Gastrocnemius medialis (tissue), 4 donors: ENCODE measurements at places on chromosomes 2 and 18. TPM values are rescaled to one million over a fixed set of nuclear protein-coding genes. Genes with fewer than 3 reads are reported as not detected.

ACADL gene
- total RNA-seq, result 4.1 TPM

EPC2 gene
- total RNA-seq, result 15.0 TPM

DNA sequence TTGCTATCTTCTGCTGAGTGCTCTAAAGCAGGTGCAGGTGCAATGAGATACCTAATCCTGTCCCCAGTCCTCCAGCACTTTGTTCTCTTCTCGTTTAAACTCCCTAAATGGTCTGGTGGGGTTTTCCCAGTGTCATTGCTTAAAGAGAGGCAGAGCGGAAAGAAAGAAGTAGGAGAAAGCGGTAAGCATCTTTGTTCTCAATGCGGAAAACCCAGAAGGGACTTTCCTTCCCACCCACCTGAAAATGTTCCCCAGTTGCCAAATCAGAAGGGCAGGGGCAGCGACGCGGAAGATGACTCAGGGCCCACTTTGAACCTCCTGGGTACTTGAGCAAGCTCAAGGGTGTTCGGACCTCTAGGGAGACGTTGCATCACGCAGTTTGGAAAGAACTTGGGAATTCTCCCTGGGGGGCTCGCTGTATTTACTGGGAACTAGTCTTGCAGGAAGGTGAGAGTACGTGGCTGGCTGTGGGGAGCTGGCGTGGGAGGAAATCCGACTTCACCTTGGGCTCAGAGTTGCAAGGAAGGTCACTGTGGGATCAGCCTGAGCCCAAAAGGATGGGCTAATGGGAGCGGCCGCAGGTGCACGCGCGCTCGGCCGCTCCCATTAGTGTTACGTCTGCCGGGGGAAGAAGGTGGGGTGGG, 589 bp upstream of the SGPP2 start:
- no peaks in the 10 kb centered on the region for H3K4me1 ChIP-seq
- peak overlapping the region; percentile 54 for H3K4me3 ChIP-seq
- H3K27me3 ChIP-seq, result peaks cover 19% of the 10 kb centered on the region
- no peak overlapping the region for H3K27ac ChIP-seq
- no peak for DNase-seq

C2orf92 gene
- not detected for total RNA-seq

DCDC2C gene
- not detected for total RNA-seq

GRCh38 chr2:163592954-163593622, 142.7 kb downstream of the FIGN start:
- no peaks in the 10 kb centered on the region for H3K27me3 ChIP-seq
- no peak overlapping the region for H3K4me3 ChIP-seq
- no peak for DNase-seq
- H3K27ac ChIP-seq, result no peak overlapping the region

- no peak overlapping the region for H3K4me3 ChIP-seq
- H3K27me3 ChIP-seq, result no peaks in the 10 kb centered on the region
Measured at GRCh38 chr2:118737684-118738083, 109.8 kb downstream of the EN1 start.

DNA sequence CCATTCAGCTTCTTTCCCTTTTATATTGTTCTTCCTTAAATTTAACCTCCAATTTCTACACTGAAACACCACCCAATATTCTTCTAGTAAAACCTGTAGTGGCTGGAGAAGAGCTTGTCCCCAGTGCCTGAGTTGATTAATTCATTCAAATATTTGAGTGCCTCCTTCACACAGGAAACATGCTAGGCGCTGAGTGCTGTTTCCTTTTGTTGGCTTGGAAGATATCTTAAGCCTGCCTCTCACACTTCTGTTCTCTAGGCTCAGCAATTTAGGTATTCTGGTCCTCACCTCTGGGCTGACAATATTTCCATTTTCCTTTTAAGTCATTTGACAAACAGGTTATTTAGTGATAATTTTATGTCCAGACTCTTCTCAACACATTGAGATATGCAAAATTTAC, 185.4 kb downstream of the SETBP1 start:
- no peak for DNase-seq
- no peak overlapping the region for H3K4me3 ChIP-seq
- no peak overlapping the region for H3K27ac ChIP-seq
- no peaks in the 10 kb centered on the region for H3K36me3 ChIP-seq
- H3K27me3 ChIP-seq, result no peaks in the 10 kb centered on the region
- H3K4me1 ChIP-seq, result peaks cover 10% of the 10 kb centered on the region

GRCh38 chr2:240622531-240623235, 2.6 kb upstream of the GPR35 start:
- no peaks in the 10 kb centered on the region for H3K36me3 ChIP-seq
- H3K4me3 ChIP-seq, result no peak overlapping the region
- no peaks in the 10 kb centered on the region for H3K27me3 ChIP-seq
- no peaks in the 10 kb centered on the region for H3K4me1 ChIP-seq

SKA1 gene
- total RNA-seq, result not detected

DNA sequence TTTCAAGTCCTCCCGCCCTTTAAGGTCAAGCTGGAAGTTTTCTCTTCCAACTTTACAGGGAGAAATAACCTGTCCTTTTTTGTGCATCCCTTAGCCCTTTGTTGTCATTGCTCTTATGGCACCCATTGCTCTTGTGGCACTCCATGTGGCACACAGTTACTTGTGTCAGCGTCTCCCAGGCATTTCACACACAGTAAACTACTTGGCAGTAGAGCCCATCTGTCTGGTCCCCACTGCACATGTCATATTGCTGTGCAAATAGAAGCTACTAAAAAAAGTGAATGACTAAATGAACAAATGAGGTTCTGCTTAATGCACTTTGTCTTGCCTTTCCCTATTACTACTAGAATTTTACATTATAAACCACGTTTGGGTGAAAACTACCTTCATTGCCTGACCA, 149.3 kb downstream of the EML6 start:
- H3K4me3 ChIP-seq, result no peak overlapping the region
- no peaks in the 10 kb centered on the region for H3K27me3 ChIP-seq
- no peak for DNase-seq
- peaks cover 11% of the 10 kb centered on the region for H3K4me1 ChIP-seq

DNA sequence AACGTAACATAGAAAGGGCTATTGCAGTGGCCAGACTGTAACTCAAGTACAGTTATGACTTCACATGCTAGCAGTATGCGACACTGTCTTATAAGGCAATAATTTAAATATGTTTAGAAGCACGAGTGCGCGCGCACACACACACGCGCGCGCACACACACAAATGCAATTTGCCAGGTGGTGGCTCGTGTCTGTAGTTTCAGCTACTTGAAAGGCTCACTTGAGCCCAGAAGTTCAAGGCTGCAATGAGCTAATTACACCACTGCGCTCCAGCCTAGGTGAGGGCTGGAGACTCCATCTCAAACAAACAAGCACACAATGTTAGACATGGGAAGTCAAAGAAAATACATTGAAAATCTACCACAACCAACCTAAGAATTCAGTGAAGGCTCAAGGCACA, 103.7 kb downstream of the USP34 start:
- H3K4me1 ChIP-seq, result no peaks in the 10 kb centered on the region
- H3K36me3 ChIP-seq, result no peaks in the 10 kb centered on the region
- no peak for DNase-seq
- no peak overlapping the region for H3K4me3 ChIP-seq
- no peaks in the 10 kb centered on the region for H3K27me3 ChIP-seq
- H3K27ac ChIP-seq, result no peak overlapping the region

GCG gene
- not detected for total RNA-seq

MSTN gene
- total RNA-seq, result 6.2 TPM

GRCh38 chr18:45920367-45920766, 46.8 kb downstream of the EPG5 start:
- no peaks in the 10 kb centered on the region for H3K36me3 ChIP-seq
- no peak overlapping the region for H3K27ac ChIP-seq
- DNase-seq, result peak; percentile 77
- H3K4me3 ChIP-seq, result no peak overlapping the region

- no peak for DNase-seq
- H3K36me3 ChIP-seq, result no peaks in the 10 kb centered on the region
- H3K27me3 ChIP-seq, result no peaks in the 10 kb centered on the region
- H3K4me1 ChIP-seq, result no peaks in the 10 kb centered on the region
- H3K27ac ChIP-seq, result no peak overlapping the region
- no peak overlapping the region for H3K4me3 ChIP-seq
Measured at GRCh38 chr2:54308782-54309181, 52.8 kb upstream of the TSPYL6 start.

DNA sequence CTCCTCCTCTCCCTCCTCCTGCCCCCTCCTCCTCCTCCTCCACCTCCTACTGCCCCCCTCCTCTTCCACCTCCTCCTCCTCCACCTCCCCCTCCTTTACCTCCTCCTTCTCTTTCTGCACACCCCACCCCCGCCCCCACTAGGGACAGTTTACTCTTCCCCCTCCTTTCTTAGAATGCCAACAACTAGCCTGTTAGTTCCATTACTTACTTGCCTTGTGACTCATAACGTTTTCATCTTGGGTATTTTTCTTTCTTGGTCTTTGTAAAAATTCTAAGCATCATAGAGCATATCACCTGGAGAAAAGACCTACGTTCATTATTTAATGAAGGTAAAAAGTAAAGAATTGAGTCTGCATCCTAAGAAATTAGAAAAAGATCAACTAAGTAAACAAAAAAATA, 165.3 kb downstream of the NEDD4L start:
- no peaks in the 10 kb centered on the region for H3K27me3 ChIP-seq
- peaks cover 16% of the 10 kb centered on the region for H3K4me1 ChIP-seq
- H3K27ac ChIP-seq, result no peak overlapping the region
- no peaks in the 10 kb centered on the region for H3K36me3 ChIP-seq
- no peak overlapping the region for H3K4me3 ChIP-seq

C18orf54 gene
- 0.26 TPM for total RNA-seq

- H3K36me3 ChIP-seq, result peaks cover 17% of the 10 kb centered on the region
- no peak overlapping the region for H3K4me3 ChIP-seq
- H3K27me3 ChIP-seq, result no peaks in the 10 kb centered on the region
- DNase-seq, result no peak
- no peak overlapping the region for H3K27ac ChIP-seq
Measured at GRCh38 chr2:15533860-15534480, 27.2 kb downstream of the NBAS start.

DNA sequence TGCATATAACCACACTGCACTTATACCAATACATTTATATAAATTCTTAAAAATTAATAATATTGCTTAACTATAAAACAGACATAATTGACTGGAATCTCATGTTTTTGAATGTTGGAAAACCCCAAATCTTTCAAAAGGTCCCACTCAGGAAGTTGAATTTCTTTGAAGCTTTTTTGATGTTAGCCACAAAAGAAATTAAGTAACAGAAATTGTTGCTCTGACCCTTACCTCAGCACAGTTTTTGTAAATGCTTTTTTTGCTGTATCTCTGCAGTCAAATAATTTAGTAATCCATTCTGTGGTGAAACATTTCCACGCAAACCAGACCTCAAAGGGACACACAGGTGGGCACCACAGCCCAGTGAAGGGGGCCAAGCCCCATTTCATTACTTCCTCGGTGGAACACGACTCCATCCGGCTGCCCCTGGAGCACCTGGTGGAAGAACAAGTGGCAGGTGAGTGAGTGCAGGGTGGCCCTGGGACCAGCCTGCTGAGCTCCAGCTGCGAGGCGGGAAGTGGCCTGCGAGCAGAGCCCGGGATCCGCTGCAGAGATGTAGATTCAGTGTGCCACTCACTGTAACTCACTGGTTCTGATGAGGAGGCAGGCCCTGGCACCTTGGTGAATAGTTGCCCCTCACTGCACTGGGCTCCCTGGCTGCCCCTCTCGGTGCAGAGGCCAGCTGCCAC, 8.4 kb downstream of the SCLY start:
- no peak for DNase-seq
- no peaks in the 10 kb centered on the region for H3K27me3 ChIP-seq
- no peak overlapping the region for H3K4me3 ChIP-seq
- peaks cover 33% of the 10 kb centered on the region for H3K36me3 ChIP-seq
- no peak overlapping the region for H3K27ac ChIP-seq
- no peaks in the 10 kb centered on the region for H3K4me1 ChIP-seq

DNA sequence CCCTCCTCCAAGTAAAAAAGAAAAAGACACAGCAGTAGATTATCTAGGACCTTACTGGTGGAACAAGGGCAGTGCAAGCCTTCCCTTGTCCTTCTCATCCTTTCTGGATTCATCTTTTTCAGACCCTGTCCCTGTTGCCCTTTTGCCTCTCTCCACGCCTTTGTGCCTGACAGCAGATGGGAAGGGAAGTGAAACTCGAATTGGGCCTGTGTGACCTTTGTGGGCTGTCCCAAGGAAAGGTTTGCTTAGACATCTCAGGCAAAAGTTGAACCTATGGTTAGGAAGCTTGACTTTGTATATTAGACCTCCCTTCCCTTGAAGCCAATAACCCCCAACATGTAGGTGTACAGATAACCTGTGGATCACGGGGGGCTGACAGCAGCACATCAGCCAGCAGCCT, 185.3 kb downstream of the PRKCE start:
- no peak for DNase-seq
- no peak overlapping the region for H3K4me3 ChIP-seq
- H3K36me3 ChIP-seq, result no peaks in the 10 kb centered on the region
- no peaks in the 10 kb centered on the region for H3K27me3 ChIP-seq

ACKR3 gene
- 7.1 TPM for total RNA-seq

GRCh38 chr2:202378001-202378400, 1.9 kb downstream of the BMPR2 start:
- H3K27me3 ChIP-seq, result no peaks in the 10 kb centered on the region
- no peak for DNase-seq
- peak overlapping the region; percentile 82 for H3K4me3 ChIP-seq
- H3K4me1 ChIP-seq, result peaks cover 26% of the 10 kb centered on the region
- no peaks in the 10 kb centered on the region for H3K36me3 ChIP-seq
- peak overlapping the region; percentile 97 for H3K27ac ChIP-seq

- H3K27ac ChIP-seq, result no peak overlapping the region
- no peak overlapping the region for H3K4me3 ChIP-seq
- H3K27me3 ChIP-seq, result no peaks in the 10 kb centered on the region
Measured at GRCh38 chr2:26579723-26580040, 61.5 kb downstream of the CIB4 start.

DNA sequence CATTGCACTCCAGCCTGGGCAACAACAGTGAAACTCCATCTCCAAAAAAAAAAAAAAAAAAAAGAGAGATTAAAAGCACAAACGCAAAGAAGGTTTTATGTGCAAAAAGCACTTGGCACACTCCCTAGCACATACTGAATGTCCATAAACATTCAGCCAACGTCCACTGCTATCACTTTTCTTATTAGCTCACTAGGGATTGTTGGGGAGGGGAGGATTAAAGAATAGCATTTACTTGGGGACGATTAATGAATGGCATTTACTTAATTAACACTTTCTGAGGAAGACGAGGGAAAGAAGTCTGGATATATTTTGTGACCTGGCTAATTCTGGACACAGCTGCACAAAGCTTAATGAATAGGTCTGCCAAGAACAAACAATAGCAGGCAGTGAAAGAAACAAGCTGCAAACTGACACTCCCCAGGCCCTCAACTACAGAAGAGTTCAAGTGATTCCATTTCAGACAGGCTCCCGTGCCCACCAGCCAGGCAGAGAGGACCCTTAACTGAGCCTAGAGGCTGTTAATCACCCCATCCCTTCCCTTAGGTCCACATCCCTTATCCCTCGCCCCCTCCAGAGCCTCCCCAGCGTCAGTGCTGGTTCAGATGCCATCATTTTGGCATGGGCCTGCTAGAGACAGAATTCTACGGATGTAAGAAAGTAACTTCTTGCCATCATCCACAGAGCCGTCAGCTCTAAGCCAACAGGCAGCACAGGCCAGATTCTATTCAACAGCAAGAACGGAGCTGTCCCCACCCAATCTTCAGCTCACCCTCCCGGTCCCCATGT, 7.4 kb downstream of the CYB5A start:
- H3K4me3 ChIP-seq, result no peak overlapping the region
- H3K4me1 ChIP-seq, result peaks cover 32% of the 10 kb centered on the region
- no peaks in the 10 kb centered on the region for H3K27me3 ChIP-seq

GRCh38 chr2:216878072-216878471, 18.2 kb upstream of the TNP1 start:
- H3K36me3 ChIP-seq, result no peaks in the 10 kb centered on the region
- no peaks in the 10 kb centered on the region for H3K27me3 ChIP-seq
- H3K4me1 ChIP-seq, result peaks cover 60% of the 10 kb centered on the region
- no peak overlapping the region for H3K4me3 ChIP-seq
- DNase-seq, result peak; percentile 22
